ENCODE measurements at places on chromosomes 4 and X.

DNA sequence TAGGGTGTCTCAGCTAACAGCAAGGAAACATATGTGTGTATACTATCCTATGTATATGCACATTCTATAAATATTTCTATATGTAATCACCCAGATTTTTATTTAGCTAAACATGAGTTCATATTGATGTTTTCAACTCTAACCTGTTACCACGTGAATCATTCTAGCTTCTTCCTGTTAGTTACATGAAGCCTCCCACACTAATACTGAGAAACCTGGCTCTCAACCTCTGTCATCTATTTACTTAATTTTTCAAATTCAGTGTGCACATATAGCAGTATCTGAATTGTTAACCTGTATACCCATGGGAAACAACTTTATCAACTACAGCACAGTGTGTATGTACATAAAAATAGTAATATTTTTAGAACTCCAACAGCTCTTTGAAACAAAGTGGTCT lies 57.3 kb downstream of the KLF8 start:
- no peak for DNase-seq

- DNase-seq, result no peak
Measured at GRCh38 chrX:1658071-1658491, 43.2 kb downstream of the ASMT start.

DNA sequence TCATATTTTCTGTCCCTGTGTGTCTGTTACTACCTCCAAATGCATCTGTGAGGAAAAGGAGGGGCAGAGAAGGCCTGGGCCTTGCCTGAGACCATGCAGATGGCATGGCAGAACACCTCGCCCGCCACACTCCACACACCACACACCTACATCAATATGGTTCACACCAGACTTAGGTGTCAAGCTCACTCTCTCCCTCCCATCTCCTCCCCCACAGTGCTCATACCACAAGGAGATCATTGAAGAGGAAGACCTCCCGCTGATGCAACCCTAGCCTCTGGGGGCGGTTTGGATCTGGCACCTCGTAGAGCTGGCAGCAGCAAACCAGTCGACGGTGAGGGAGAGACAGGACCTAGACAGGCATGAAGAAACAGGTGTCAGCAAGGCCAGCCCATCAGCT lies 16.6 kb upstream of the KDM5C start:
- no peak for DNase-seq

DNA sequence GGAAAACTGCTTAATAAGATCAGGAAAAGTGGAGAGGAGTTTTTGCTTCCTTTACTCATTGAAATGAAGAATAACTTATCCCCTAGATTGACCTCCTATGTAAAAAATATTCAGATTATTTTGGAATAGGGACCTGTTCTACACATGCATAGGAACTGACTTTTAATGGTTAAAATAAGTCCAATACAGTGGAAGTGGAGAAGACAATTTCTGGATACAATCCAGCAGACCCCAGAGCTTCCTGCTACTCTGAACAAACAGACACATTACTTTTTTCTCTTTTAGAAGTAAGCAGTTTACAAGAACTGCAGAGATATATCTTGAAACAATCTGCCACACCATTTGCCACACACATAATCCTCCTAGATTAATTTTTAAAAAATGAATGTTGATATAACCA lies 129.7 kb downstream of the PPA2 start:
- DNase-seq, result no peak

- DNase-seq, result no peak
Measured at GRCh38 chrX:118325453-118325852, 20.5 kb upstream of the WDR44 start.

DNA sequence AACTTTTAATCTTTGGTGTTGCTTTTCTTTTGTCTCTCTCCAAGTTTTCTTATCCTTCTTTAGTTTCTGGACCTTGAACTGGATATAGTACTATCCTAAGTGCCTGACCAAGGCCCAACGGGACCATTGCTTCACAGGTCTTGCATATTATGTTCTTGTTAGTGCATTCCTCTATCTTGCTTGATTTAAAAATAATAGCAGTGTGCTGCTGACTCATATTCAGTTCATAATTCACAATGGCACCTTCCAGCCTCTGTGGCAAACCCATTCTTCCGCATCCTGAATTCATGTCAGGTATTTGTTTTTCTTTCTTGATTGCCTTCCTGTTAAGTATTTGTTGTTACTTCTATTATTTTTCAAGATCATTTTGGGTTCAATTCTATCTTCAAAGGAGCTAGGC lies 197.1 kb upstream of the GIMD1 start:
- no peak for DNase-seq

DNA sequence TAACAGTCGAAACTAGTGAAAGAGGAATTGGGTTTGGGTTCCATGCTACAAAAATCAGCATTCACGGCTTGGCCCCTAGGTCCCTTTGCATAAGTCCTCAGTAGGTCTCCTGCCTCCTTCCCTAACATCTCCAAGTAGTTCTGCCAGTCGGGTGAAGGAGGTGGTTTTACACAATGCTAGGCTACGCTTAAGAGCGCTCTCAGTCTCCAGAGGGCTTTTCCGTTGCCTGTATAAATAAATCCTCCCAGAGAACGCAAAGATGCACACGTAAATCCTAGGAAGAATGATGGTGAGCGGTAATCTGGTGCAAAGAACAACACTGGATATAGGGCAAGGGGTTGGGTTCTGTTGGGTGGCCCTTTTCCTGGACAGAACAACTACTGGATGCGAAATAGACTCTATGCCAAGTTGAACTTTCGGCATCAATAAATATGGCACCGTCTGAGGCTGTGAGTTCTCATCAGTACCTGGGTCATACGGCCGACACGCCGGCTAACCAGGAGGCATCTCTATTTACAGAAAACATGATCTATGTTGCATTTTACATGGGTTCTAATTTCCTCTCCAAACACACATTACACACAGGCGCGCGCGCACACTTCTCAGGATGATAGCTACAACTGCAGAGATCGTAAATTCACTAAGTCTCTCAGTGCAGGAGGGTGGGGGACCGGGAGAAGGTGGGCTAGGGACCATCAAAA lies 1.3 kb downstream of the CAMK2D start:
- DNase-seq, result peak; percentile 14

GRCh38 chr4:95548738-95549245 lies at the start of gene UNC5C:
TSS of gene UNC5C (minus strand) at chr4:95548973.
- DNase-seq, result no peak

DNA sequence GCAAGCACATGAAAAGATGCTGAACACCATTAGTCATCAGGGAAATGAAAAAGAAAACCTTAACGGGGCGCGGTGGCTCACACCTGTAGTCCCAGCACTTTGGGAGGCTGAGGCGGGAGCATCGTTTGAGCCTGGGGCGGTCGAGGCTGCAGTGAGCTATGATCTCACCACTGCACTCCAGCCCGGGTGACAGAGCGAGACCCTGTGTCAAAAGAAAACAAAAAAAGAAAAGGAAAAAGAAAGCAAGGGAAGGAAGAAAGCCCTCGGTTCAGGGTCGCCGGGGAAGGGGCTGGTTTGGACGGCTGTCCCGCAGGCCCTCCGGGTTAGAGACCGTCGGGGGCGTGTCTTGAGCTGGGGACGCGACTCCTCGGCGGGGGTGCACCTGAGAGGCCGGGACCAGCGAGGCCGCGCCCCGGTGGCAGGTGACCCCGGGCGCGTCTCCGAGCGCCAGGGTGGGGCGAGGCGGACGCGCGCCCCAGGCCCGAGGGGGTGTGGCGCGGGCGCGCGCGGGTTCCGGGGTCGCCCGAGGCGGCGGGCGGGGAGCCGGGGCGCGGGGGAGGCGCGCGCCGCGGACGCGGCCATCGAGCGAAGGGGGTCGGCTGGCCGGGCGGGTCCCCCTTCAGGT lies 478 bp upstream of the PLXNA3 start:
- peak; percentile 40 for DNase-seq

DNA sequence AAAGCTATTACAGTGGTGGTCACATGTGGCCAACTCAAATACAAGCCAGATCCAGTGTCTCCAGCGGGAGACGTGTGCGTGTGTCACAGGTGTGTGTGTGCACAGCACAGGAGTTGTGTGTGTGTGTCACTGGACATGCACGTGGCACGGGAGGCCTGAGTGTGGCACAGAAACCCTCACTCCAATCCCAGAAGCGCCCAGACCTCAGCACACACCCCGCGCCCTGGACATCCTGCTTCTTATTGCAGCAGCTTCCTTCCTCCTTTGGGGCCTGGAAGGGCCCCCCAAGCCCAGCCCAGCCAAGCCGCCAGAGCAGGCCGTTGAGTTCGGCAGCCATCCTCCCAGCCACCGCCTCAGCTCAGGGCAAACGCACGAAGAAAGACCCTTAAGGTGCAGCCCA lies 37.9 kb downstream of the ACOX3 start:
- no peak for DNase-seq

- no peak for DNase-seq
Measured at GRCh38 chr4:99404595-99405287, 30.4 kb downstream of the ADH7 start.

DNA sequence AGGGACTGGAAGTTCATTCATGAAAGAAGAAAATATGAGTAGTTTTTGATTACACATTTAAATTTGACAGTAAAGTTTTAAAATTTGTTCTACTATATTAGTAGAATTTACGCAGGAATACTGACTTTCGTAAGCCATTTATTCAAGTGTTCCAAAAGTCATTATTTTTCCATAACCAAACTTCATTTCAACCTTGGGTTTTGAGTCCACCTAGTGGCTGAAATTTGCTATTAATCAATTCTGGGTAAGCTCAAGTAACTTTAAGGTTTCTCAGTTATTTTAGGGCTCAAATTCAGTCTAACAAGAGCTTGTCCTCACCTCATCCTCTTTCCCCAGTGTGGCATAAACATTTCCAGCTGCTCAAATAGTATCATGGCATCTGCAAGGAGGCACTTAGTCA lies 175.4 kb downstream of the SH3BGRL start:
- DNase-seq, result no peak

DNA sequence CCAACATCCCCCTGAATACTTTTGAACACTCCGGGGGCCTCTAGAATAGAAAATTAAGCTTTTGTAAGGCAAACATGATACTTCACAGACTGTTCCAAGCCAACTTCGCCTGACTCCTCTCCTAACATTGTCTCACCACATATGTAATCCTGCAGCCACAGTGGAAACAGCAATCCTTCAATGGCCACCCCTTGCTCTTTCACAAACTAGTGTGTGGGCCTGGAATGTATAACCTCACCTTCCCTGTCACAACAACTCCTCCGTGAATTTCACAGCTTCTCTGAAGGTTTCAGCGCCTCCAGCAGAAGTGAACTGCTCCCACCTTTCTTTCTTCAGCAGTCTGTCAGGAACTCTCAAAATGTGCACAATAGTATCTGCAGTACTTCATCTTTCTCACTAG lies 185.1 kb downstream of the ADGRL3 start:
- DNase-seq, result no peak

DNA sequence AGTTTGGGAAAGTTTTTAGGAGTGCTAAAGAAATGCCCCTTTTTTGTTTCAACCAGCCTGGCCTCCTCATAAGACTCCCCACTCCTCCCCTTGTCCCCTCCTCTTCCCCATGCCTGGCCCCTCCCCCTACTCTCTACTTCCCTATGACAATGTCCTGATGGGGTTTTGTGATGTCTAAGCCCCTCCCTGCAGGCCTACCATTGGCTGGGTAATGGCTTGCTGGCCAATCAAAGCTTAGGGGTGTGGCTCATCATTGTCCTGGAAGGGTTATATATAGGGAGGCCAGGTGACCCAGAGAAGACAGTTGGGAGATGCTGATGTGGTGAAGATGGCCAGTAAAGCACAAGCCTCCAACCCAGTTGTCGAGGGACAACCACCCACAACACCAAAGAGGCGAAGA lies 48.2 kb upstream of the PASD1 start:
- DNase-seq, result no peak

GRCh38 chr4:72314869-72315268 lies 254.2 kb downstream of the ADAMTS3 start:
- DNase-seq, result no peak

DNA sequence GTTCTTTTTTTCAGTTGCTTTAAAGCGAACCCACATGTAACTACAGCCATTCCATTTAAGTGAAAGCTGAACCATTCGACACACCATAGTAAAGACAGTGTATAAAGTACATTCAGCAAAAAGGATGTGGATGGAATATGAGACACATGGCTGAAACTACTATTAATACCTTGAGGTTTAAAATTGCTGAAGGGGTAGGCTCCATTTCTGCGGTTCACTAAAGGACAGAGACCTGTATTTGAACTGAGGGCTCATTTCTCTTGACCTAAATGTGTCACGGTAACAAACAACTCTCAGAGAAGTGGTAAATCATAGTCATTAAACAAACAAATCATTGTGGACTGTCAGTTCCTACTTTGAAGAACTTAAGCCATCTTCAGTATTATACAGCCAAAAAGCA lies 1085.6 kb upstream of the TENM3 start:
- no peak for DNase-seq

DNA sequence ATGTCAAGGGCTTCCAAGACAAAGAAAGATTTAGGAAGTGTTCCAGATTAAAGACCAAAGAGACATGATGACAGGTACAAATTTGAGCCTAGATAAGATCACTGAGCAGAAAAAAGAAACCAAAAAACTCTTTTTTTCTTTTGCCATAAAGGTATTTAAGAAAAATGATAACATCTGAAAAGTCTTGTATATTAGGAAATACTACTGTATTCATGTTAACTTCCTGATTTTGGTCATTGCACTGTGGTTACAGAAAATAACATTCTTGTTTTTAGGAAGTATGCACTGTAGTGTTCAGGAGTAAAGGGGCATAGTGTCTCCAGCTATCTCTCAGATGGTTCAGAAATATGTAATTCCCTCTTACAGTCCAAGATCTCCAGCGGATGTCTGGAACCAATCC lies 37.1 kb downstream of the RWDD4 start:
- DNase-seq, result no peak

- no peak for DNase-seq
Measured at GRCh38 chrX:71928856-71929255, 18.2 kb downstream of the NHSL2 start.

DNA sequence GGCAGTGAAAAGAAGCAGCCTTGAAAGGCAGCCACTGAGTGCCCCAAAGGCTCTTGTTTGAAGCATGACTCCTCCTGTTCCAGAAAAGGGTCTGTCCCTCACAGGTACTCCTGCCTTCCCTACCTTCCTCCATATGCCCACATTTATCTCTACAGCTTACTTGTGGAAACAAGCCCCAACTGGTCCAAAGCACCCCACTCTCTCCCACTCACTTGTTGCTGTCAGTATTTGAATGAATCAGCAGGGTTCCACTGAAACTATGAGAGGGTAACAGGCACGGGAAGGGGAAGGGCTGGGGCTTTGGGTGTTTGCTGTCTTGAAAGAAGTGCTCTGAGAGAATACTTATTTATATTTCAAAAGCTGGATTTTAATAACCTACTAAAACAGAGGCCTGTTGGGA lies 34.9 kb downstream of the GPR143 start:
- no peak for DNase-seq

- no peak for DNase-seq
Measured at GRCh38 chrX:153832728-153833127, 2.4 kb upstream of the PDZD4 start.
